Activated CD4-positive, alpha-beta T cell treated with anti-CD3 and anti-CD28 coated beads, Interleukin-2, amount 50 U/mL, for 24 hours (primary cell): ENCODE measurements at places on chromosomes 6 and 20.

- DNase-seq = no peak
Measured at GRCh38 chr20:48686238-48687116, 141.3 kb downstream of the PREX1 start.

GRCh38 chr6:90429713-90430112 is 133.1 kb upstream of the BACH2 start:
- DNase-seq = no peak

DNA sequence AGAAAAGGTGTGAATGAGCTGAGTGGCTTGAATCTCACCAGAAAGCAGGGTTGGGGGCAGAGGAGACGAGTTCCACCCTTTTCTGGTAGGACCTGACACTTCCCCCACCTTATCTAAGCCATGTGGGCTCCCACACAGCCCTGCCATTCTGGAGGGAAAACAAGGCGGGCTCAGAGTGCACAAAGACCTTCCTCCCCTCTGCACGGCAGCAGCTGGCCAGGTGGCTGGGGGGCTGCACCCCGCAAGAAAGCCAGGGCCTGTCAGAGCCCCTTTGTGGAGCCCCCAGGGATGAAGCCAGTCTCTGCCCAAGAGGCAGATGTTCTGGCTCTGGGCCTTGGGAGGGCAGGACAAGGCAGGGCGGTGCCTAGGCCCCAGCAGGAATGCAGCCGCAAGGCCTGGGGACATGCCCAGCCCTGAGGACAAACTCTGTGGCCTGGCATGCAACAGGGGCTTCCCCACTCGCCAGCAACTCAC is 48.4 kb upstream of the DSN1 start:
- no peak for DNase-seq

DNA sequence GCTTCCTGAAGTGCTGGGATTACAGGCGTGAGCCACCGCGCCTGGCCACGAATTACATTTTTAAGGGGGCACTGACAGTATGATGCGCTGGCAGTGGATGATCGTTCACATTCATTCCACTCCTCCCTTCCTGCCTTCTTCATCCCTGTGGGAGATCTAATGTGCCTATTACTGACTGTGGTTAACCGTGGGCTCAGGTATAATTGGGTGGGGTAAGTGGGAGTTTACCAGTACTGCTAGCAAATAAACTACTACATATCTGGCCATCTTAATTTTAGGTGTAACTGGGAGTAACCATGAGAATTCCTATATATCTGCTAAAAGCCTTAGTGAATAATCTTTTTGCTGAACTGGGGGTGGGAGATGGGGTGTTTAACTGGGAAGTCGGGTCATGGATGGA is 6.5 kb upstream of the BLOC1S5 start:
- DNase-seq = no peak

GRCh38 chr6:169890901-169891300 is 139.5 kb downstream of the ERMARD start:
- DNase-seq = no peak
